ENCODE measurements at places on chromosomes 11 and 22.

GRCh38 chr11:126583101-126583500 lies 227.6 kb downstream of the ST3GAL4 start:
- DNase-seq, result no peak

DNA sequence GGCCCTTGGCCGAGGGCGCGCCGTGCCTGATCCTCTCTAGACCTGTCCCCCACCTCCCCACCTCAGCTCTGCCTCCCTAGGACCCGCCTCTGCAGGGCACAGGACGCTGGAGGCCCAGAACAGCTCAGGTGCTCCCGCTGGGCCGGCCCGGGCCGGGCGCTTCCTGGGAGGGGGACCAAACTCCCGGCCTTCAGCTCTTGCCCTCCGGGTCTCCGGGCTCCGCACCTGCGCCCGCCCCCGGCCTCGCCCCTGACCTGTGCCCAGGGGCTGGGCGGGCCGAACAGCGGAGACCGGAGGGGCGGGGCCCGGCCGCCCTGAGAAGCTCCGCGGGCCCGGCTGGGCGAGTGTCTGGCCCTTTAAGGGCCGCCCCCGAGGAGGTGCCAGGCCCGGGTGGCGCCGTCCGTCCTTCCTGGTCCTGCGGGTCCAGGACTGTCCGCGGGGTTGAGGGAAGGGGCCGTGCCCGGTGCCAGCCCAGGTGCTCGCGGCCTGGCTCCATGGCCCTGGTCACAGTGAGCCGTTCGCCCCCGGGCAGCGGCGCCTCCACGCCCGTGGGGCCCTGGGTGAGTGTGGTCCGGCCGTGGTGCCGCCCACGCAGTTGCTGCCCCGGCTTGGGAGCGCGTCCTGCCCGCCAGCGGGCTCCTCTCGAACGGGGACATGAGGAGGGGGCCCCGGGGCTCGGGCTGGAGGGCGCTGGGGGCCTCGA lies at the start of gene SSH3:
SSH3 (plus strand) TSS at position 399 of the 703 bp plus-strand sequence; CDS start at position 495, 96 bp downstream.
- no peak for DNase-seq

GRCh38 chr11:116283300-116283699 lies 489.5 kb downstream of the BUD13 start:
- no peak for DNase-seq

DNA sequence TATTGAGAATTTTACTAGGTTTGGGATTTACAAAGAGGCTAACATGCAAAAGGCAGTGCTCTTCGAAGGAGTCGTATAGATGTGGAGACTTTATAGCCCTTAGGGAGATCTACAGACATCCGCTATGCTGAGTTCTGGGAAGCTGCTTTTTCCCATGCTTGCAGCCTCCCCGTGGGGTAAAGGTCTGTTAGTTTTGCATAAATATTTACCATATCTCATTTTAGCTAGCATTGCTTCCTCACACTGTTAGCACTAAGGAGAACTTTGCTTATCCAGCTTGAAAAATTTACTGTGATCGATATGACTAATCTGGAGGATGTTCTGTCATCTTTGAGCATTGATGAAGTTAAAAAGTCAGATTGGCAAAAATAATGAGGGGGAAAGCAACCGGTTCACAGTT lies 18.6 kb downstream of the ARHGEF12 start:
- DNase-seq, result no peak

GRCh38 chr11:110373051-110373702 lies 56.6 kb upstream of the FDX1 start:
- no peak for DNase-seq

GRCh38 chr22:37234736-37235711 lies 9.0 kb downstream of the RAC2 start:
- DNase-seq, result no peak

DNA sequence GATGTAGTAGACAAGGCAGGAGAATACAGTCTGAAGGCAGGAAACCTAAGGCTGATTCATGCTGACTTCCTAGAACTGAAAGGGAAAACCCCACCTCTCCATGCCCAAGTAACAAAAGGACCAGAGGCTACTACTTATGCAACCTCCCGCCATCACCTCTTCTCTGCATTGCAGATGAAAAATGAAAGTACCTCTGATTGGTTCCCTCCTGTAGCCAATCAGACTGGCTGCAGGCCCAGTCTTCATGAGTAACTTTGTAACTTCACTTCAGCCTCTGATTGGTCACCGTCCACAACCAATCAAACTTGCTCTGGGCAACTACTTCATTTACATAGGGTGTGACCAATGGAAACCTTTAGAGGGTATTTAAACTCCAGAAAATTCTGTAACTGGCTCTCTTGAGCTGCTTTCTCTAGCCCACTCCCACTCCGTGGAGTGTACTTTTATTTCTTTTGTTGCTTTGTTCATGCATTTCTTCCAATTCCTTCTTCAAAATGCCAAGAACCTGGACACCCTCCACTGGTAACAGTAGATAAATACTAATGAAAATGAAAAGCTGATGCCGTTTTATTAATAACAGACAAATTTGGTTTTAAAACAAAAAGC lies 5.2 kb upstream of the MAP6 start:
- DNase-seq, result no peak

GRCh38 chr22:35334004-35334403 lies 34.3 kb downstream of the TOM1 start:
- DNase-seq, result no peak

DNA sequence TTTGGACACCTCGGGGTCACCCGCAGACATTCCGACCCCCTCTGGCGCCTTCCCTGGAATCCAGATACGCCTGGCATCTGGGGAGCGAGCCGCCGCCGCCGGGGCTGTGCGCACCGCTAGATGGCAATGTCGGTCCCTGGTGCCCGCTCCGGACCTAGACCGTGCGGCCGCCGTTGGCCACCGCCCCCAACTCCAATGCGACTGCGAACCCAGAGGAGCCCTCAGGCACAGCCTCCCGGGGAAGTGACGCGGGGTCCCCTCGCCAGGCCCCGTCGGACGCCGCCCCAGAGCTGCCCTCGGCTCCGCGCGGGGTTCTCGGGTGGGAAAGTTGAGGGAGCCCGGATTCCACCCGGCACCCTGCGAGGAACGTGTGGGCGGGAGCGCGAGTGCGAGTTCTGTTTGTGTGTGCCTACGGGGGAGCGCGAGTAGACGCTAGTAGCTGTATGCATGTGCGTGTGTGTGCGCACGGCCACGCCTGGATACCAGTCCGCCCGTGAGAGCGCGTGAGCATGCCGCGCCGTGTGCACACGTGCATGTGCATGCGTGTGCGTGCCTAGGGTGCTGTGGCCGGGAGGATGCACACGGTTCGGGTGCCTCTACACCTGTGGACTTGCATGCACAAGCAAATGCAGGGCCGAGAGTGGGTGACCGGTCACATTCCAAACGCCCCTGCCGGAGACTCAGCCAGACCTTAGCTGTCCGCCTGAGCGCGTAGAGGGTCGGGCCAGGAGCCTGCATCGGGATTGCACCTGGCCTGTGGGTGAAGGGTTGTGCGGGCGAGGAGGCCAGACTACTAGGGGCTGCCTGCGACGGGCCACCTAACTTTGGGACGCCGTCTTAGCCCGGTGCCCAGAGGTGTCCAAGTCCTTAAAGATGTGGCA lies 1.9 kb downstream of the CHRM4 start:
- DNase-seq, result no peak

GRCh38 chr11:132621976-132622580 lies 910.2 kb downstream of the OPCML start:
- no peak for DNase-seq

GRCh38 chr11:90468923-90469322 lies 246.1 kb upstream of the CHORDC1 start:
- DNase-seq, result no peak

DNA sequence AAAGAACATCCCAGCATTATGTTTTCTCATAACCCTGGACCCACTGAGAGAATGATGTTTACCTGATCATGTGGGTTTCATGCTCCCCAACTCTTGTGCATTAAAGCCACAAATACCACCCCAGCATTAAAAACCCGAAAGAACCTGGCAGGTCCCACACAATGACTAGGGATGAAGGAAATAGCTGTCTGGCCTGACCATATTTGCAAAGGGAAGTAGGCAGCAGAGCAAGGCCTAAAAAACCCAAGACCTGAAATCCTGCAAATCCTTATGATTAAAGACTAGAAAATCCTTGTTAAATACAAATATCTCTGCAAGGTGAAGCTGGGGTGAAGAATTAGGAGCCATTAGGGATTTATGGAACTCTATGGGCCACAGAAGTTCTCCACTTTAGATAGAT lies 23.7 kb downstream of the PAK1 start:
- no peak for DNase-seq

GRCh38 chr22:38951734-38952133 lies 5.7 kb upstream of the APOBEC3A start:
- DNase-seq, result no peak

- DNase-seq, result no peak
Measured at GRCh38 chr11:114321621-114322257, 25.5 kb downstream of the NNMT start.

DNA sequence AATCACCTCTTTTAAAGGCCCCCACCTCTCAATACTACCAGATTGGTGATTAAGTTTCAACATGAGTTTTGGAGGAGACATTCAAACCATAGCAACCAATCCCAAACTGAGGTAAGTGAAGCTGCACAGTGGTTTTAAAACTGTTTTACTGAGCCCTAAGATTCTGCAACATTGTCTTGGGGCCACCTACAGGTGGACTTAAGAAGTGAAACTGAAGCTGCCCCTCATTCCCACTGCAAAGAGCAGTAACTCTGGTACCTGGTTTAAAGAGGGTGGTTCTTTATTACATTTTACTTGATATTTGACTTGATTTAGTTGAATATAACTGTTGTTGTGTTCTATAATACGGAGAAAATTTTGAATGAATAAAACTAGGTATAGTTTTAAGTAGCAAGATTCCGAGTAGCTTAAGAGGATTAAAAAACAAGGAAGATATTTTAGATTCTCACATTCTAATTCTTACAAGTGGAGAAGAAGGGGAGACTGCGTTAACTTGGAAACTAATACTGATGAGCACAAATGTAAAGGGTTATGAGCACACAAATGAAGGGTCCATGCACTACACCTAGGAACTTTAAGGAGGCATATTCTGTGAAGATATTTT lies 26.7 kb downstream of the SYT9 start:
- DNase-seq, result no peak

GRCh38 chr11:17760102-17761029 lies 25.8 kb downstream of the KCNC1 start:
- no peak for DNase-seq

- no peak for DNase-seq
Measured at GRCh38 chr11:37449146-37449545, 851.1 kb upstream of the RAG2 start.

GRCh38 chr11:91326280-91326679 lies 898.3 kb upstream of the FAT3 start:
- no peak for DNase-seq

DNA sequence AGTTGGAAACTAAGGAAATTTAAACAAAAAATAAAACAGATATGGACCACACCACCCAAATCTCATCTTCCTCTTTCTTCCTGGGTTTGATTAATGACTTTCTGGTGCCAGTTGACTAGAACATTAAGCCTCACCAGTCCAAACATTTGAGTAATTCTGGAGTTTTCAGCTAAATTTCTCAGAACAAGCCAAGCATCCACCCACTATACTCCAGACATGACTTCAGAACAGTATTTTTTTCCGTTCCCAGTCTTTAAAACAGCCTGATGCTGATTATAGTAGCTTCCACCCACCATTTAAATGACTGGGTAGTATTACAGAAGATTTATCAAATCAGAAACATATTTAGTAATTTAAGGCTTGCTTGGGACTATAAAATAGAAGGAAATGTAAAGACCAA lies 230.9 kb upstream of the UBASH3B start:
- no peak for DNase-seq

DNA sequence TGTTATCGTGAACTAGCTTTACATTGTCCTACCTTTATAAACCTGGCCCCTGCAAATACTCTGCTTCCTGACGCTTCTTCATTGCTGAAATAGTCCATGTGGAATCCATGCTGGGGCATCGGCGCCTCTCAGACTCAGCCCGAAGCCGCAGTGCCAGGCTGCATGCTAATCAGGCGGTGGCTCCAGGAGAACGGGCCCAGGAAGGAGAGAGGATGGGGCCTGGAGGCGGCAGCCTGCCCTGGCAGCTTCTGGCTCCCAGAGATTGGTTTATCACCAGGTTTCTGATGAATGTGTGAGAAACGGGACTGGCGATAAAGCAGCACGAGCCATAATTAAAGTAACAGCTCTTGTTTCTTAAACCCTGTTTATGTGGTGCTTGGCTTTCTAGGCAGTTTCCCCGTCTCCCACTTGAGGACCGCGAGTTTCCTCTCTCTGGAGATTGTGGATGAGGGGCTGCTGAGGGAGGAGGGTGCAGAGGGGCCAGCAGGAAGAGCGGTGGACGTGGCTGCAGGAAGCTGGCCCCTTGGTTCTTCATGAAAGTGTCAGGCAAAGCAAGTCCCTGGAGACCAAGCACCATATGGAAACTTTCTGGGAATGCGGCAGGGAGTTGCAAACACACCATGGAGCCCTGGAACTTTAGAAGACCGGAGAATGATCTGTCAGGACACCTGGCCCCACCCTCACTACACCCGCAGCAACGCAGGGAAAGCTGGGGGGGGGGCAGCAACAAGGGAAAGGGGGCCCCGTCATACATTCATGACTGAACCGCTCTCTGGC lies 93.4 kb downstream of the NTM start:
- DNase-seq, result no peak

DNA sequence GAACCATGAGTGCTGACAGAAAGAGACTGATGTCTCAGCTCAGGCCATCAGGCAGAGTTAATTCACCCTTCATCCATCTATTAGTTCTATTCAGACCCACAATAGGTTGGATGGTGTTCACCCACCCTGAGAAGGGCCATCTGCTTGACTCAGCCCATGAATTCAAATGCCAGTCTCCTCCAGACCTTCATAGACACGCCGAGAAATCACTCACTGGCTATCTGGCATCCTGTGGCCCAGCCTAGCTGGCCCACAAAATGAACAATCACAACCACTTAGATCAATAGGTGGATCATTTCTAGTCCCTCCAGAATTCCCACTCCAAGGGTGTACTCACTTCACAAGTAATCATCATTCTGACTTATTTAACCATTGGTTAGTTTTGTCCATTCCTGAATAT lies 58.2 kb downstream of the MYEOV start:
- no peak for DNase-seq

GRCh38 chr11:117946842-117947526 lies 17.8 kb upstream of the TMPRSS13 start:
- peak; percentile 80 for DNase-seq

- no peak for DNase-seq
Measured at GRCh38 chr11:108727665-108728064, 62.8 kb downstream of the DDX10 start.

DNA sequence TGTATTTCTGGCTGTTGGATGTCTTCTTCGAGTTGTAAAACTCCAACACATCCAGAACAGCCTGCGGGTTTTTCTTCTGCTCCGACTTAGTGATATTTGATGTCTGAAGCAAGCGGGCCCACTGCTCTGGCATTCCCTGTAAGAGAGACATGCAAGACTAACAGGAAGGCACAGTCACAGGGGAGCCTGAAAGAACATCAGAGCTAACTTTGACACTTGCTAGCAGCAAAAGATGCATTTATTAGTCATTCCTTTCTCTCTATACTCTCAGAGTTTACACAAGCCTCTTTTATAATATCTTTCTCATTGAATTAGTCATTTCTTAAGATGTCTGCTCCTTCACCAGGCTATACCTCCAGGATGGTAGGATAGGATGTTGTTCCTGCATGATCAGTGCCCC lies 77.8 kb upstream of the GDPD4 start:
- DNase-seq, result no peak

All from activated CD4-positive, alpha-beta T cell treated with anti-CD3 and anti-CD28 coated beads, Interleukin-2, amount 50 U/mL, for 4 hours (primary cell).